ENCODE measurements at places on chromosomes 4 and X.

DNA sequence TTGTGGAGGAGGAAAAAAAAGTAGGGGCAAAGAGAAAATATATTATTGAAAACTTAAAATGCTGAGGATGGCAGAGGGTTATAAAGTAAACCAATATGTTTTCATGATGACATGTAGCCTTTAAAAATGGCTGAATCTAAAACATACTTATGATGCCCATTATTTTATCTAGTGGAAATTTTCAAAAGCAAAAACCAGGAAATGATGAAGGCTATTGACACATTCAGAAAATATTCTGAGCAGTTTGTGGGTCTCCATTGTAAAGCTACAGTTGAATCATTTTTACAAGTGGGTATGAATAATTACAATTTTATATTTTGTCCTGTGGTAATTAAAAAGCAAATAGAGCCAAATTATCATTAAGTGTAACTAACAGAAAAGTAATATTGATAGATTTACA lies 10.7 kb downstream of the PLS3 start:
- DNase-seq = no peak

- DNase-seq = no peak
These were observed 834.7 kb downstream of the RAPGEF2 start for GRCh38 chr4:159937595-159937994.

GRCh38 chrX:19373351-19373891 lies 29.7 kb downstream of the PDHA1 start:
- no peak for DNase-seq

- no peak for DNase-seq
These were observed 50.1 kb upstream of the PHKA2 start for GRCh38 chrX:19034025-19034424.

- DNase-seq = no peak
These were observed 92.6 kb downstream of the CCSER1 start for GRCh38 chr4:90219822-90220221.

DNA sequence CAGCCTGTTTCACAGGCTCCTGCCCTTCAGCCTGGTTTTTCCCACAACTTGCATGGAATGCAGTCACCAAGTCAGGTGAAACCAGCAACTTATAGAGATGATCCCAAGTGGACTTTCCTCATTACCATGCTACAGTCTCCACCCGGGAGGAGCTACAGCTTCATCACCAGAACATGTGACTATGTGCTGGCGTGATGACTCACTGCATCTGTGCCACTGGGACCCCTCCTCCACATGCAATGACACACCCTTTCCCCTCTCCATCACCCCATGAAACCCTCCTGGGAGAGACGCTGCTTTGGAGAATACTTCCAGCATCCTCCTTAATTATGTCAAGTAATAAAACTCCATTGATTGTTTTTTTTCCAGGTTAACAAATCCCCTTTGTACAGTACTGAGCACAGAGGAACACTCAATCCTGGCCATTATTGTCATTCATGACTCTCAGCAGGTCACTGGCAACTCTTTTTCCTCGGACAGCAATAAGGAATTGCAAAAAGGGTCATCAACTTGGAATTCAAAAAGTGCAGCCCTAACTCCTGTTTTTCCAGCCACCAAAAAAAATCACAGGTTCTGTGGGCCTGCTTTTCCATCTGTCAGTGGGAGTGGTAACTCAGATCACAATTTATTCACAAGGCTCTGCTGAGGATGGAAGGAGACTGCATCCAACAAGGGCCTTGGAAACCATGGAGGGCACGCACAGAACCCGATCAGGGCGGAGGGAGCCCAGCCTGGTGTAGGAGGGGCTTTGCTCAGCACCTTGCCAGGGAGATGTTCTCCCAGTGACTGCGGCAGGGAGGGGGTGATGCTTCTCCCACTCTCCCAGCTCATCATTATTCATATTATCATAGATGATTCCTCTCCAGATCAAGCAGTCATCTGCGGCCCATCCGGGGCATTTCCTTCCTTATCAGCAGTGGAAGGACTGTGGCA lies 17.4 kb downstream of the QDPR start:
- DNase-seq = no peak

- DNase-seq = no peak
These were observed 188.3 kb upstream of the RPS6KA3 start for GRCh38 chrX:20455001-20455400.
